ENCODE measurements at places on chromosomes 11 and 22.

GRCh38 chr22:48952256-48953102 is 875.2 kb downstream of the BRD1 start:
- no peak for DNase-seq

GRCh38 chr11:45382133-45382878 is 96.2 kb upstream of the SYT13 start:
- DNase-seq: no peak

DNA sequence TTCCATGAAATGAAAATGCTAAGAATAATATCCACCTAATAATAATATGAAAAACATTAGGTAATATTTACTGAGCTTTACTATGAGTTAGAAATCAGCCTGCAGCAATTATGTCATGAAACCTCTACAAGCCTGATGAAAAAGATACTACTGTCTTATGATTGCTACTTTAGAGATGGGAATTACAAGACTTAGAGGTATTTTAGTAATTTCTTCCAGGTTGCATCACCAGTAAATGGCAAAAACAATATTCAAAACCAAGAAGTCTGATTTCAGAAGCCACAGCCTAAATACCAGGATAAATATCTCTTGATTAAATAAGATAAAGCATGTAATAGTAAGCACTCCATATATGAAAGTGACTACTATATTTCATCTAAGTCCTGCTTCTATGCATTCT is 13.8 kb downstream of the OR5B21 start:
- DNase-seq: no peak

GRCh38 chr11:69984457-69985261 is 93.5 kb upstream of the ANO1 start:
- no peak for DNase-seq

GRCh38 chr11:44174842-44175241 is 79.4 kb downstream of the EXT2 start:
- no peak for DNase-seq

GRCh38 chr11:130997278-130997677 is 81.0 kb upstream of the SNX19 start:
- DNase-seq: no peak

- peak; percentile 85 for DNase-seq
Observed at GRCh38 chr11:102495161-102496042, 35.1 kb downstream of the MMP7 start.

GRCh38 chr11:32817181-32817851 is 12.4 kb upstream of the PRRG4 start:
- DNase-seq: no peak

- DNase-seq: no peak
Observed at GRCh38 chr11:79668575-79668974, 227.7 kb upstream of the TENM4 start.

DNA sequence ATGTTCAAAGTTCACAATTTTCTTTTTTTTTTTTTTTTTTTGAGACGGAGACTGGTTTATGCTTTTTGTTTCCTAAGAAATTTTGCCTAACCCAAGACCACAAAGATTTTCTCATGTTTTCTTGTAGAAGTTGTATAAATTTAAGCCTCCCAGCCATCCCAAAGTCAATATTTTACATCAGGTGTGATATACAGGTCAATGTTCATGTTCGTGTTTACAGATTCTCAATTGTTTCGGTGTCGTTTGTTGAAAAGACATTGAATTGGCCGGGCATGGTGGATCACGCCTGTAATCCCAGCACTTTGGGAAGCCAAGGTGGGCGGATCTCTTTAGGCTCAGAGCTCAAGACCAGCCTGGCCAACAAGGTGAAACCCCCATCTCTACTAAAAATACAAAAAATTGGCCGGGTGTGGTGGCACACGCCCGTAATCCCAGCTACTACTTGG is 15.4 kb downstream of the FRMD8 start:
- no peak for DNase-seq

- DNase-seq: no peak
Observed at GRCh38 chr11:2777386-2777785, 77.6 kb upstream of the KCNQ1OT1 start.

GRCh38 chr22:24417901-24418641 is 9.3 kb upstream of the ADORA2A start:
- DNase-seq: no peak

- no peak for DNase-seq
Observed at GRCh38 chr11:95148938-95149337, 59.3 kb downstream of the ENDOD1 start.

GRCh38 chr11:73173755-73174494 is 31.8 kb upstream of the FCHSD2 start:
- no peak for DNase-seq

- no peak for DNase-seq
Observed at GRCh38 chr11:72061739-72062396, 18.5 kb downstream of the NUMA1 start.

GRCh38 chr22:48376936-48377712 is 1450.5 kb downstream of the BRD1 start:
- no peak for DNase-seq

DNA sequence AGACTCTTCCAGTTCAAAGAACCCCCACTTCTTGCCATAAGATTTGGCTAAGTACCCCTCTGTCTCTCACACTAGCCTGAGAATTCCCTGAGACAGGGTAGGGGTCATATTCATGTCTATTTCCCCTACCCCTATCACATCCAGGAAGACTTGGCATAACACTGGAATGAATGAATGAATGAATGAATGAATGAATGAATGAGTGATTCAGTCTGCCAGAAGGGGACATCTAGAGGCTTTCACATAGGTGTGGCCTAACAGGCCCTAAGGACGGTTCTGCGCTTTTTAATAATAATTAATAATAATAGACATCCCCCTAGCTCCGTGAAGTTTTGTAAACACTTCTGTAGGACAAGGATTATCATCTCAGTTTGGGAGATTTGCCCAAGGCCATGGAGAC is 415.7 kb downstream of the TENM4 start:
- DNase-seq: no peak

GRCh38 chr11:92383430-92383829 is 158.8 kb downstream of the FAT3 start:
- no peak for DNase-seq

Measured in midbrain (tissue), 1 donor.